ENCODE measurements at places on chromosomes 1 and 21. TPM values are rescaled to one million over a fixed set of nuclear protein-coding genes. Genes with fewer than 3 reads are reported as not detected.

F3 gene
- 0.44 TPM for total RNA-seq

CACNA1E gene
- total RNA-seq: not detected

GCSAML gene
- not detected for total RNA-seq

SLC2A5 gene
- not detected for total RNA-seq

PTGFR gene
- not detected for total RNA-seq

NUP210L gene
- 0.19 TPM for total RNA-seq

FNDC10 gene
- 2.7 TPM for total RNA-seq

RHOU gene
- 4.1 TPM for total RNA-seq

ZYG11A gene
- not detected for total RNA-seq

PRAMEF5 gene
- total RNA-seq: not detected

BMP8B gene
- 0.99 TPM for total RNA-seq

FAM110D gene
- not detected for total RNA-seq

OR2L3 gene
- 0.11 TPM for total RNA-seq

ZFP69B gene
- total RNA-seq: 7.5 TPM

SLC1A7 gene
- not detected for total RNA-seq

DCDC2B gene
- not detected for total RNA-seq

NOS1AP gene
- total RNA-seq: not detected

TEDDM1 gene
- not detected for total RNA-seq

PCBP3 gene
- 0.99 TPM for total RNA-seq

RIMKLA gene
- 0.06 TPM for total RNA-seq

TNFAIP8L2 gene
- total RNA-seq: 45.9 TPM
